Natural killer cell (primary cell): ENCODE measurements at places on chromosomes 13 and 19. TPM values are rescaled to one million over a fixed set of nuclear protein-coding genes. Genes with fewer than 3 reads are reported as not detected.
A peak's percentile ranks its signal among the peaks of the same experiment; 100 is the strongest.

The ZNF534 gene
- 0.18 TPM for total RNA-seq

The ATP4B gene
- total RNA-seq: not detected

The CBARP gene
- not detected for total RNA-seq

The COL5A3 gene
- total RNA-seq: 6.6 TPM

The USP12 gene
- 50.9 TPM for total RNA-seq

The GRIN3B gene
- not detected for total RNA-seq

The FPR2 gene
- total RNA-seq: 0.59 TPM

The CALR3 gene
- total RNA-seq: not detected

DNA sequence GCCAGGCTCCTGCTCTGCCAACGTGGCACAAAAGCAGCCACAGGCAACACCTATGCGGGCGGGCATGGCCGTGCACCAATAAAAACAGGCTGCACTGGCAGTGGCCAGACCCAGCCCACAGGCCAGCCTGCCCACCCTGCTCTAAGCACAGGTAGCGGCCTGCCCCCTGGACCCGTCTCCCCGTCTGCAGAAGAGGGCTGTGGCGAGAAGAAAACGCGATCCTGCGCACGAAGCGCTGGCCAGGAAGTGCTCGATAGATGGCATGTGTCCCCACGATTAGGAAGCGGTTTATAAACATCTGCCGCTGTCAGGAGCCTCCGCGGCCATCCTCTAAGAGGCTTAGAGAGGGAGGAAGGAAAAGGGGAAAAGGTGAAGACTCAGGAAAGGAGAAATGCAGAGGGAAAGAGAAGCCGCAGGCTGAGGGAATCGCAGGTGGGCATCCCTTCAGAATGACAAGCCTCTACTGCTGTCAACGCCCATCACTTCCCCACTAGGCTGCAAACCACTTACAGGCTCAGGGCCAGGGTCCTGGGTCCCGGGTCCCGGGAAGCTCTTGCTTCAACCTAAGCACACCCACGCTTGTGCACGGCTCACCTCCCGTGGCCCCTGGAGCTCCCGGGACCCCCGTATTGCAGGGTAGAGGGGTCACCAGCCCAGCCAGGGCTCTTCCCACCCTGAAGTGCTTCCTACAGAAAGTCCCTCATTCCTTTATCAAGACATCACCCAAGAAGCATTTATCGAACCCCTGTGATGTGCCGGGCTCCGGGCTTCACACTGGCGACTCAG, 10.5 kb downstream of the MLLT1 start:
- peaks cover 15% of the 10 kb centered on the region for H3K4me1 ChIP-seq
- no peak overlapping the region for H3K27ac ChIP-seq
- no peak for DNase-seq
- H3K4me3 ChIP-seq: no peak overlapping the region

- DNase-seq: no peak
- no peak overlapping the region for H3K4me3 ChIP-seq
- H3K27me3 ChIP-seq: no peaks in the 10 kb centered on the region
- no peak overlapping the region for H3K27ac ChIP-seq
- H3K4me1 ChIP-seq: no peaks in the 10 kb centered on the region
These were observed 213.4 kb upstream of the PCDH17 start for GRCh38 chr13:57418067-57418677.

- no peaks in the 10 kb centered on the region for H3K36me3 ChIP-seq
- H3K27ac ChIP-seq: no peak overlapping the region
- DNase-seq: no peak
These were observed 180.4 kb downstream of the ZNF536 start for GRCh38 chr19:30552593-30552992.

DNA sequence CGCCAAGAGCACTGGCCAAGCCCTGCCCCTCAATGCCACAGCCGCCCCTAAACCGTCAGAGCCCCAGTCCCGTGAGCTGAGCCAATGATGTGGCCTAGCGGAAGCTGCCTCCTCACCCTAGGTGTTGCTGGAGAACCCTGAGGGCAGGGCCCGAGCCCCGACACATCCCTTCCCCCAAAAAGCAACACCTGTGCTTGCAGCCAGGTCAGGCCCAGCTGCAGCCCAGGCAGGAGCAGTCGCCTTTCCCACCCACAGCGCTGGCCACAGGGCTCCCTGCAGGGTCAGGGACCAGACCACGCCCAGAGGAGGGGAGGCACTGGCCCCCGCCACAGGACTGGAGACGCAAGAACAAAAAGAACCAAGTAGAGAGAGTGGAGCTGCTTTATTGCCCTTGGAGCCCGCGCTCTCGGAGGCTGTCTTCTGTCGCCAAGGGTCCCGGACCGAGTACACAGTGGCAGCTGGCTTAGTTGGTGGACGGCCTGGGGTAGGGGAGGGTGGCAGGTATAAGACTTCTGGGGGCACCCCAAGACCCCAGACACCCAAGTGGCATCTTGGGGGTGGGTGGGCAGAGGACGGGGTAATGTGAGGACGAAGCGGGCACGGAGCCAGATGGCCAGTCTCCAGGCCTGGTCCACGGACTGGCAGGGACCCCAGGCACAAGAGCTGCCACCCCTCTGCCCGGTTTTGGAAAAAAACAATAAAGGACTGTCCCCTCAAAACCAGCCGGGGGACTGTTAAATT, 3.3 kb downstream of the P2RY11 start:
- peak overlapping the region; percentile 93 for H3K27ac ChIP-seq
- H3K27me3 ChIP-seq: no peaks in the 10 kb centered on the region
- peaks cover 96% of the 10 kb centered on the region for H3K4me1 ChIP-seq
- peak; percentile 35 for DNase-seq
- H3K4me3 ChIP-seq: no peak overlapping the region

DNA sequence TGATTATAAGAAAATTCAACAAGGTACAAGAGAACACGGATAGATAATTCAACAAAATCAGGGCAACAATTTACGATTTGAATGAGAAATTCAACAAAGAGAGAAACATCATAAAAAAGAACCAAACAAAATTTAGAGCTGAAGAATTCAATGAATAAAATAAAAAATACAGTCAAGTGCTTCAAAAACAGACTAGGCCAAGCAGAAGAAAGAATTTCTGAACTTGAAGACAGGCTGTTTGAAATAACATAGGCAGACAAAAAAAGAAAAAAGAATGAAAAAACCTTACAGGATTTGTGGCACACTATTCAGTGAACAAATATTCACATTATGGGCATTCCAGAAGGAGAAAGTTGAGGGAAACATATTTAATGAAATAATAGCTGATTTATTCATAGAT, 31.1 kb downstream of the ZNF283 start:
- H3K27ac ChIP-seq: no peak overlapping the region
- no peak overlapping the region for H3K4me3 ChIP-seq
- H3K4me1 ChIP-seq: no peaks in the 10 kb centered on the region
- no peaks in the 10 kb centered on the region for H3K27me3 ChIP-seq
- no peak for DNase-seq

- H3K36me3 ChIP-seq: no peaks in the 10 kb centered on the region
- no peak for DNase-seq
- H3K4me1 ChIP-seq: peaks cover 13% of the 10 kb centered on the region
- no peak overlapping the region for H3K4me3 ChIP-seq
These were observed 354 bp downstream of the CYP4F3 start for GRCh38 chr19:15640904-15641597.

GRCh38 chr13:98403076-98403475, 173.8 kb downstream of the STK24 start:
- no peak for DNase-seq
- no peaks in the 10 kb centered on the region for H3K36me3 ChIP-seq
- no peaks in the 10 kb centered on the region for H3K27me3 ChIP-seq
- H3K27ac ChIP-seq: no peak overlapping the region
- H3K4me1 ChIP-seq: no peaks in the 10 kb centered on the region
- H3K4me3 ChIP-seq: no peak overlapping the region

- DNase-seq: no peak
- H3K4me3 ChIP-seq: no peak overlapping the region
- no peaks in the 10 kb centered on the region for H3K27me3 ChIP-seq
- H3K4me1 ChIP-seq: no peaks in the 10 kb centered on the region
- peaks cover 5% of the 10 kb centered on the region for H3K36me3 ChIP-seq
- no peak overlapping the region for H3K27ac ChIP-seq
These were observed 233.9 kb downstream of the ABCC4 start for GRCh38 chr13:95067303-95067702.

DNA sequence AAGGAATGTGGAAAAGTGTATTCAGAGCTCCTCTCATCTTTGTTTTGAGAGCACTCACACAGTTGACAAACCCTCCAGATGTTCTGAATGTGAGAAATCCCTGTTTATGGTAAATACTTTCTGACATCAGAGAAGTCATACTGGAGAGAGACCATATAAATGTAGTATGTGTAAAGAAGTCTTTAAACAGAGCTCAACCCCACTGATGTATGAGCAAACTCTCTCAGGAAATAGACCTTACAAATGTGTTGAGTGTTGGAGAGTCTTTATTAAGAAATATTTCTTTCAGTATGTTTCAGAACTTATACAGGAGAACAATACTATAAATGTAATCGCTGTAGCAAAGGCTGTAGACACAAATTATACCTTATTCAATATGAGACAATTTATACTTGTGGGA, 15.7 kb upstream of the ZNF329 start:
- no peak overlapping the region for H3K4me3 ChIP-seq
- no peaks in the 10 kb centered on the region for H3K4me1 ChIP-seq
- DNase-seq: no peak

DNA sequence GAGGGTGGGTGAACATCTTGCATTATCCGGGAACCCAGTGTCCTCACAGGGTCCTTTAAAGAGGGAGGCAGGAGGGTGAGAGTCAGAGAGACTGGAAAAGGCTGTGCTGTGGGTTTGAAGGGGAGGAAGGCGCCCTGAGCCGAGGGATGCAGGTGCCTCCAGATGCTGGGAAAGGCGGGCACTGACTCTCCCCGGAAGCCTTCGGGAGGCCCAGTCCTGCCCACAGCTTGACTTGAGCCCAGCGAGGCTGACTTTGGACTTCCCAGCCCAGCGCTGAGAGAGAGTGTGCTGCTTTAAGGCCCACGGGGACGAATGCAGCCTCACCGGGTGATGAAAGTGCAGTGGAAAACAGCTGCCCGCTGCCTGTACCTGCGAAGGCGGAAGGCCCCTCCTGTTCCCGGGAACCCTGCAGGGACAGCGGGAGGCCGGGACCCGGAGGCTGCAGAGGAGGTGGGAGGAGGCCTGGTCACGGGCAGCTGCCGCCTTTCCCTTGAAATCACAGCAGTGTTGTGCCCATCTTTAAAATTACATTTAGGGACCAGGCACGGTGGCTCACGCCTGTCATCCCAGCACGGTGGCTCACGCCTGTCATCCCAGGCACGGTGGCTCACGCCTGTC, 16.1 kb downstream of the REXO1 start:
- DNase-seq: no peak
- peaks cover 8% of the 10 kb centered on the region for H3K36me3 ChIP-seq
- peaks cover 18% of the 10 kb centered on the region for H3K4me1 ChIP-seq
- no peak overlapping the region for H3K27ac ChIP-seq

- no peaks in the 10 kb centered on the region for H3K27me3 ChIP-seq
- no peak overlapping the region for H3K4me3 ChIP-seq
- H3K4me1 ChIP-seq: no peaks in the 10 kb centered on the region
- no peak overlapping the region for H3K27ac ChIP-seq
These were observed 11.9 kb upstream of the PLAUR start for GRCh38 chr19:43681821-43682220.

DNA sequence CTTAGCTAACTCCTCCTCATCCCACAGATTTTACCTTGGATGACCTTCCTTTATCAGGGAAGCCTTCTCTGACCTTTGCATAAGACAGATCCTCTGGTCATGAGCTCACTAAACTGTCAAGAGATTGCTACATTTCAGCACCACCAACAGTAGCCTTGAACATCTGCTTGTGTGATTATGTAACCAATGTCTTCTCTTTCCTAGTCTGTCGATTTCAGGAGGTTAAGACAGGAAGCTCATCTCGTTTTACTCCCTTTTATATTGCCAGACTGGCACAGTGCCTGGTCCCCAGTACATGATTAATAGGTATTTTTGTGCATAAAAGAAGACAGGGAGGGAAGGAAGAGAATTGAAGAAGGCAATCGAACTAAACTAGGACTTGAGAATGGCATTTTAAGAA, 1697.7 kb downstream of the EFNB2 start:
- no peak overlapping the region for H3K4me3 ChIP-seq
- DNase-seq: no peak
- no peak overlapping the region for H3K27ac ChIP-seq
- H3K4me1 ChIP-seq: no peaks in the 10 kb centered on the region
- no peaks in the 10 kb centered on the region for H3K36me3 ChIP-seq

DNA sequence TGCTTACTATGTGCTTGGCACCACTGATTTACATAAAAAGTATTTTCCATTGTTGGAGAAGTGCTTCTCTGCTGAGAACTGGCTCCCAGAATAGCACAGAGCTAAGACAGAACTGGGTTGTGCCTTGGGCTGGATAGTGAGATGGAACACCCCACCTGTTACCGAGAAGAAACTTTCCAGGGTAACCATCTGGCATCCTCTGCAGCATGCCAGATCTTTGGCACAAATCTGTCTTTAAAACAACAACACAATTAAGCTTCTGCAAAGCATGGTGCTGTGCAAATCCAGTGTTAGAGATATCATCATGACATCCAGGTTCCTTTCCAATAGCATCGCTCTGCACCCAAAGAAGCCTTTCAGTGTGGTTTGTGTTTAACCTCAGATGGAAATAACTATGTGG, 202.5 kb upstream of the RFC3 start:
- H3K4me1 ChIP-seq: peaks cover 4% of the 10 kb centered on the region
- H3K27ac ChIP-seq: no peak overlapping the region
- no peaks in the 10 kb centered on the region for H3K27me3 ChIP-seq
- H3K36me3 ChIP-seq: no peaks in the 10 kb centered on the region

DNA sequence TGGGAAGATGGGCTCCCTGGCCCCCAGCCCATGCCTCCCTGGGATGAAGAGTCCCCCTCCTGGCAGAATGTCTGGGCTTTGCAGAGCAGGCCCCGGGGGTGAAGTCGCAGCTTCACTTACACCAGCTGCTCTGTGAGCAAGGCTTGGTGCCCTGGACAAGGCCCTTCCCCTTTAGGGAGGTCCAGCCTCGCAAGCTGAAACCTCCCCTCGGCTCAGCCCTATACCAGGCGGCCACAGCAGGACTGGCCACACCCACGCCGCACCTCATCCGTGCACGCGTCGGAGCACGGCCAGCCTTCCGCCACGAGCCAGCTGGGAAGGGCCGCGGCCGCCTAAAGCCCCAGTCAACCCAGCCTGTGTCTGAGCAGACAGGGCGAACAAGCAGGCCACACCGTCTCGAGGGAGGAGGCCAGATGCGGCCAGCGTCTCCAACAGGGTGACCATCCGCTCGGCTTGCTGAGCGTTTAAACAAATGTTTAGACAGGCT, 83.2 kb upstream of the MCF2L start:
- no peak overlapping the region for H3K27ac ChIP-seq
- peaks cover 8% of the 10 kb centered on the region for H3K36me3 ChIP-seq
- DNase-seq: no peak

- H3K27ac ChIP-seq: no peak overlapping the region
- H3K36me3 ChIP-seq: no peaks in the 10 kb centered on the region
- no peaks in the 10 kb centered on the region for H3K4me1 ChIP-seq
- H3K27me3 ChIP-seq: no peaks in the 10 kb centered on the region
These were observed 28.7 kb upstream of the KCTD15 start for GRCh38 chr19:33767898-33768413.

GRCh38 chr13:24995225-24995804, 100.6 kb upstream of the PABPC3 start:
- no peak overlapping the region for H3K27ac ChIP-seq
- DNase-seq: peak; percentile 81
- no peak overlapping the region for H3K4me3 ChIP-seq
- no peaks in the 10 kb centered on the region for H3K27me3 ChIP-seq
- no peaks in the 10 kb centered on the region for H3K36me3 ChIP-seq
- H3K4me1 ChIP-seq: no peaks in the 10 kb centered on the region
